ENCODE measurements at places on chromosomes 2 and 18. TPM values are rescaled to one million over a fixed set of nuclear protein-coding genes. Genes with fewer than 3 reads are reported as not detected.

The DNAH7 gene
- not detected for total RNA-seq

The XRCC5 gene
- total RNA-seq, result 612 TPM

The CRIM1 gene
- 11.1 TPM for total RNA-seq

The CLK1 gene
- total RNA-seq, result 110 TPM

The ATP8B1 gene
- not detected for total RNA-seq
